Activated CD4-positive, alpha-beta T cell treated with anti-CD3 and anti-CD28 coated beads, Interleukin-2, Interleukin-4, amounts not matched to agents 100 ng/mL and 50 ng/mL, durations not matched to agents 16 hours and 8 hours (primary cell): ENCODE measurements at places on chromosomes 1 and 21.

DNA sequence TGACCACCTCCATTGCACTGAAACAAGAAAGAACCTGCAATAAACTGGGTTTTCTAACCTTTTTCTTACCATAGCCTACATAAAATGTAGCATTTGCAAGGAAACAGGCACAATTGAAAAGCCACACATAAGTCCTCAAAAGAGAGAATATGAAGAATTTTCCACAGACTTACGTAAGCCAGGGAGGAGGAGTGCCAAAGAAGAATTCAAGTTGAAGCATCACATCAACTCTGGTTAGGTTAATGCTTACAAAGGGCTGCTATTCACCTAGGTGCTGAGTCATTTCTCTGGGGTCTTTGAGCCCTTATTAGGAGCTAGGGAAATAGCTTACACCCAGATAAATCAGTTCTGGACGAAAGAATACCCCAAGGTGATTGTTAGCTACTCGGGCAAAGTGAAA, 9.6 kb downstream of the OSCP1 start:
- no peak for DNase-seq

GRCh38 chr21:16797540-16797939, 715.3 kb upstream of the CXADR start:
- no peak for DNase-seq

GRCh38 chr1:108154314-108154713, 45.8 kb downstream of the SLC25A24 start:
- no peak for DNase-seq

DNA sequence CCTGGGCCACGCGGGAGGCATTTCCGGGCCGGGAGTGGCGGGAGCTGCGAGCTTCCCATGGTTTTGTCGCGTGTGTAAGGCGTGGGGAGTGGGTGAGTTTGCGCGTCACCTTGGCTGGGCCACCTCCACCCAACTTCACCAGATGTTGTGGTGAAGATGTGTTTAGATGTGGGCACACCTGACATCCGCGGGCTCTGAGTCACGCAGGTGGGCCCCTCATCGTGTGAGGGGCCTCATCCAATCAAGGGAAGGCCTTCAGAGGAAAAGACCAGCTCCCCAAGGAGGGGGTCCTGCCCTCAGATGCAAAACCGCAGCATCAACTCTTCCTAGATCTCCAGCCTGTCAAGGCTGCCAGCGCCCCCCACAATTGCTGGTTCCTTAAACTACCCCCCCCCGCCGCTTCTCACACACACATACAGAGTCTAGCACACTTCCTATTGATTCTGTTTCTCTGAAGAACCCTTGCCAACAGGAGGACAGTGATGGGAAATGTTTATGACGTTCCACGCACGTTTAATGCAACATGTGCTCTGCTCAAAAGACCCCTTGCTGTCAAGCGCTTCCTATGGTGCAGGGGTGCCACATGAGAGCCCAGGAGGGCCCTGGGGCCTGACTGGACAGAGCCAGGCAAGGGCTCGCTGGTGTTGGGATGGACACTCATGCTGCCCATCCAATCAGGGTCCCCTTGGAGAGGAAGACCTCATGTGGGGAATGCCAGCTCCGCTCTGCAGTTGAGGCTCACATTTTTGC, 11.9 kb downstream of the ACTRT2 start:
- DNase-seq, result no peak

- DNase-seq, result no peak
Observed at GRCh38 chr1:245054507-245055270, 100.1 kb upstream of the KIF26B start.

GRCh38 chr1:171654942-171655745, 2.7 kb upstream of the MYOC start:
- peak; percentile 67 for DNase-seq
